NCI-H774 (cell line): ENCODE measurements at places on chromosomes 2 and 18.

- DNase-seq: no peak
Measured at GRCh38 chr18:28178720-28179119, 1.8 kb upstream of the CDH2 start.

DNA sequence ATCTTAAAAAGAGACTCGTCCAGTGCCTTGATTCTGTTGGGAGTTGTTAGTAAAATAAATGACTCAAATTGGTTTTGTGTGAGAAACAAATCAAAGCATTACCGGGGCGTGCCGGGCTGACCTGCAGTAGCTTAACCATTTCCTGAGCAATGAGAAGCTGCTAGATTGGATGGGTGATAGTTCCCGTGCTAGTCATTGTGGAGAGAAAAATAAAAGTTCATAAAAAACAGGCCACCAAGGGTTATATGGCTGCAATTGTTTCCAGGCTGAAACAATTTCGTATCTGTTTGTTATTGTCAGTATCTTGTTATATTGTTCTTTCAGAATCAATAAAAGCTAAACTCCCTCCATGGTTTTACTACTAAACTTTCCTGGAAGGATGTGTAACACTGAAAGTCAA is 314.4 kb downstream of the MTX2 start:
- no peak for DNase-seq

DNA sequence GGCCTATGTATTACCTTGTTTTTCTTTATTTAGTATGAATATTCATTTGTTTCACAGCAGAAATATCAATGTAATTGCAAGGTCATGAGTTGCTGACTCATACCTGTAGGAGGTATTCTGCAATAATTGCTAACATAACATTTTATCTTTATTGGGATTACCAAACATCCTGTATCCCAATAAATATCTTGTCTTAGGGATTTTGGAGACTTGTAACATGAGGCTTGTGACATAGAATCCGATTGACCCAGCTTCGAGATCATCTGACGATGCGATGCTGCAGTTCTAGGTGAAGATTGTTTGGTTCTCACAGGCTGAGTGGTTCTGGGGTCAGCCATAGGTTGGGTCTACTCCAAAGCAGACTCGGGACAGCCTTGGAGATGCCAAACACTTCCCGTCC is 133.4 kb upstream of the RND3 start:
- DNase-seq: no peak

- DNase-seq: no peak
Measured at GRCh38 chr2:149068996-149069888, 30.7 kb downstream of the LYPD6B start.

GRCh38 chr2:210586381-210586780 is 30.0 kb downstream of the CPS1 start:
- DNase-seq: no peak

DNA sequence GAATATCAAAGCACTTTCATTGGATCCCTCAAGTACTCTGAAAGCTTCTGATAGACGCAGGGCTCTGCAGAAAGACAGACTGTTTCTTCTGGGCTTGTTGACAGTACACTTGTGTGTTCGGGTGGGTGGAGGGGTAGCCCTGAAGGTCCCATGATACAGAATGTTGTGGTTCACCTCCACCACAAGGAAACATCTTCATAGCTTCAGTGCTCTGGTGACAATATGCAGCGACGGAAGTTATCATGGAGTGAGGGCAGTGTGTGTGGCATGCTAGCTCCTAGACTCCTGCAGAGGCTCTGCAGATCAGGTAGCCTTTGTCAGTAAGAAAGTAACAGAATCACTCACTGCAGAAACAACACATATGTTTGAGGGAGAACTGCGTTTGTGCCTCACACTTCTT is 90.7 kb downstream of the MEIS1 start:
- DNase-seq: no peak

- no peak for DNase-seq
Measured at GRCh38 chr2:109373791-109374547, 239.8 kb downstream of the SEPTIN10 start.

DNA sequence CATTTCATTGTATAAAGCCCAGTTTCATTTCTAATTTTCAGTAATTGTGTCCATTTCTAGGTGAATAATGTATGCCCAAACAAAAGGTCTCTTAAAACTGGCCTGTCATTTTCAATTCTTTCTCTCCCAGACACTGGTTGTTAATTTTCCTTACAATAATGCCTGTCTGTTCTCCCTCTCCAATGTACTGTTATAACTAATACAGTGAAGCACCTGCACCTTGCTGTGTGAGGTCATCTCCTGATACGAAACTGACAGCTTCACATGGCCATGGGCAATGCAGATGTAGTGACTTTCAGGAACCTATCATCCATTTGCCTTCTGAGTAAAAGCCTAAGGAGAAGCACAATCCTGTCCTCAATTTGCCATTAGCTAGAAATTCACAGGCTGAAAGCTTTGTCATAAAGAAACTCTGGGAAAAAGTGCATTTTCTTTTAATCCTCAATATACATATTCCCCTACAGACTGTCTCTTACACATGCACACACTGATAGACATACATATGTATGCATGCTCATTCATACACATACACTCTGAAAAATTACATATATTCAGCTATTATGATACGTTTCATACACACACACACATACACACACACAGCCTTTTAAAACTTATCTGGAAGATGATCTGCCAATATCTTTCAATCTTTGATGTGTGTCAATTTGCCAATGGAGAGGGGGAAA is 1030.3 kb downstream of the TDRD15 start:
- no peak for DNase-seq

DNA sequence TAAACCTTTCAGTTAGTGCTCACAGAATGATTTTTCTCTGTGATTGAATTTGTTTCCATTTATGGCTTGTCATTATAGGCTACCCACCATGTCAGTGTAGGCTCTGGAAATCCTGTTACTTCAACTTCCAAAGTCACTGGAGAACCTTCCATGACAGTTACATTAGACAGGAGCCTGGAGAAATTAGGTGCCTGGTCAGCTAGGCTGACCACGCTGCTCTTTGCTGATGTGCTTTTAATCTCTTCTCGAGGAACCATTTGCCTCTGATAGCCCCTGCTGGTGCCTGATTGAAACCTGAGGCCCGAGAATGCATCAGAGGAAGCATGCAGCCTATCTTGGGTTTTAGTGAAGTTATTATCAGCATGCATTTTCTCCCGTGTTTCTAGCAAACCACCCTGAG is 29.6 kb upstream of the TTN start:
- DNase-seq: no peak

DNA sequence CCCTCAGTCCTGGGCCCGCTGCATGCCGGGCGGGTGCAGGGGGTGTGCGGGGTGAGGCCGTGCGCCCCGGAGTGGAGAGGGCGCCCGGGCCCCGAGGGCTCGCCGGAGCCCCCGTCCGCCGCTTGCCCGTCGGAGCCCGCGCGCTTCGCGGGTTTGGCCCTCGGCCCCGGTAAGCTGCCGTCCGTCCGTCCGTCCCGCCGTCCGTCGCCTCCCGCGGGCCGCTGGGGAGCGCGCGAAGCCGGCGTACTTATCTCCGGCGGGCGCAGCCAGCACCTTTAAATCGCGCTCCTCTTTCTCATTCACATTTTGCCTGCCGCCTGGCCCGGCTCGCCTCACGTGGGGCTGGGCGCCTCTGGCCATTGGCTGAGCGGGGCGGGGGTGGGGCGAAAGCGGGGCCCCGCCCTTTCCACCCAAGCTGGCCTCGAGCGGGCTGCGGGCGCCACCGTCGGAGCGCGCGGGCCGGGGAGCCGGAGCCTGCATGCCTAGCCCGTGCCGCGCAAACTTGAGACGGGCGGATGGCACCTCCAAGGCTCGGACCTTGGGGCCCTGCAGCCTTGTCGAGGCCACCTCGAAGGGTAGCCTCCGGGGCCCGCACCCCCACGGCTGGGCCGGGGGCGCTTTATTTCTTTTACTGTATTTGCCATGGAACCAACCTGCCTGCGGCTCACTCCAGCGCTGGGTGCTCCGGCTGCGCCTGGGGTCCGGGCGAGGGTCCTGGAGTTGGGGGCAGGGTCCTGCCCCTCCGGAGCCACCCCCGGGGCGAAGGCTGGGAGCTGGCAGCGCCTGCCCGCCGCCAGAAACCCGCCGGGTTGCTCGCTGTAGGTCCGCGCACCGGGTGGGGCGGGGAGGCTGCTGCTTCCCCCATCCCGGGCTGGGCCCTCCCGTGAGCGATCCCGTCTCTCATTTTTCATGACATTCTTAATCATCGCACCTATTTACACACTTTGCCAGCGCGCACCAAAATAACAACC is at the start of gene GBX2:
Gene GBX2, minus strand, starts transcription at position 277 of the 971 bp plus-strand sequence. CDS start 415 bp downstream, outside the sequence.
- DNase-seq: peak; percentile 63

DNA sequence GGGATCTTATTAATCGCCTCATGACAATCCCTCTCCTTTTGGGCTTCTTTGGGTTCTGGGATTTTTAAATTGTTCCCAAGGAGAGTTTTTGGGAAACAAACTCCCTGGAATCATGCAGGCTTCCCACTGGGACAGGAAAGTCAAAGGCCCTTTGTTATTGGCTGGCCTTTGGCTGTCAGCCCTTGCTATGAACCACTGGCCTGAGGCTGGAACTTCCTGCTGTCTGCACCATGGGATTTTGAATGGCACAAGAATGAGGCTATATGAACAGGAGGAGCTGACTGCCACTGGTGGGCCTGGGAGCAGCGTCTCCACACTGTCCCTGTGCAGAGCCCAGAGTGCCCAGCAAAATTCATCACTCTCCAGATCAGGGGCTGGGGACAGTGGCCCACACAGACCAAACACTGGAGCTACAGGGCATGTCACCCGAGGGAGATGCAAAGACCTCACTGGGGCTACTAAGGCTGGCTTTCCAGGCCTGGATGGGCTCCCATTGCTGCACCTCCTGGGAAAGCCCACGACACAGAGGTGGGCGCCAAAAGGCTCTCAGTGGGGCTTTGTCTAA is 35.7 kb downstream of the STEAP3 start:
- DNase-seq: no peak

DNA sequence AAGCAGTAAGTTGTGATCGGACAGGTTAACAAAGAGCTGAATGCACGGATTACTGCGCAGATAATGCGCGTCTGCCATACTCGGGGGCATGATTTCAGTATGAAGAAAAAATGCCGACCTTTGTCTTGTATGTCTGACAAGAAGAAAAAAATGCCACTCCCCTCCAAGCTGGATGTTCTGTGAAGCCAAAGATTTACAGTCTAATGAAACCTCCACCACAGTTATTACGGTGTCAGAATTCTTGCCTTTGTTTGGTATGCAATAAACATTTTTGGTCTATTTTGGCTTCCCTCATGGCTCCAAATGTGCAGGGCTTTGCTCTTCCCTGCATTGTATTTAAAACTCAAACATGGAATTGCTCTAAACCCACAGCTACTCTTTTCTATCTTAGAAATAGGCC is 72.2 kb upstream of the THUMPD2 start:
- no peak for DNase-seq

GRCh38 chr2:55141572-55142413 is 90.3 kb downstream of the CLHC1 start:
- DNase-seq: no peak

DNA sequence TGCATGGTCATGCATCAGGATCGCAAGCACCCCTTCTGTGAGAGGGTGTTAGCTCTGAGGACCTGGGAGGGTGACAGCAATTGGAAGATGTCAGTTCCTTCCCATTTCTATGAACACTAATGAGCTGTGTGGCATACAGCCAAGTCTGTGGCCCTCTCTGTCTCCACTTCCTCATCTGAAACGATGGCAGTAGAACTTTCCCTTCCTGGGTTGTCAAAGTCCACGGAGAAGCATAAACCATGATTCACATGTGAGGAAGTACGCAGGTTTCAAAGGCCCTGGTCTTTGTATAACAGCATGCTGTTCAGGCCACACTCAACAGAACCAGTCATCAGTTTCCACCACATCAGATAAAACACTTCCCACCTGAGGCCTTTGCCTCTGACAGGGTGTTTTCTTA is 167.4 kb upstream of the RAB6C start:
- DNase-seq: no peak

- DNase-seq: no peak
Measured at GRCh38 chr2:123791684-123792083, 233.4 kb upstream of the CNTNAP5 start.

- DNase-seq: no peak
Measured at GRCh38 chr2:239271882-239272281, 128.9 kb downstream of the HDAC4 start.

- no peak for DNase-seq
Measured at GRCh38 chr18:8264861-8265411, 344.3 kb upstream of the RAB12 start.

GRCh38 chr2:123451542-123451941 is 573.5 kb upstream of the CNTNAP5 start:
- no peak for DNase-seq

DNA sequence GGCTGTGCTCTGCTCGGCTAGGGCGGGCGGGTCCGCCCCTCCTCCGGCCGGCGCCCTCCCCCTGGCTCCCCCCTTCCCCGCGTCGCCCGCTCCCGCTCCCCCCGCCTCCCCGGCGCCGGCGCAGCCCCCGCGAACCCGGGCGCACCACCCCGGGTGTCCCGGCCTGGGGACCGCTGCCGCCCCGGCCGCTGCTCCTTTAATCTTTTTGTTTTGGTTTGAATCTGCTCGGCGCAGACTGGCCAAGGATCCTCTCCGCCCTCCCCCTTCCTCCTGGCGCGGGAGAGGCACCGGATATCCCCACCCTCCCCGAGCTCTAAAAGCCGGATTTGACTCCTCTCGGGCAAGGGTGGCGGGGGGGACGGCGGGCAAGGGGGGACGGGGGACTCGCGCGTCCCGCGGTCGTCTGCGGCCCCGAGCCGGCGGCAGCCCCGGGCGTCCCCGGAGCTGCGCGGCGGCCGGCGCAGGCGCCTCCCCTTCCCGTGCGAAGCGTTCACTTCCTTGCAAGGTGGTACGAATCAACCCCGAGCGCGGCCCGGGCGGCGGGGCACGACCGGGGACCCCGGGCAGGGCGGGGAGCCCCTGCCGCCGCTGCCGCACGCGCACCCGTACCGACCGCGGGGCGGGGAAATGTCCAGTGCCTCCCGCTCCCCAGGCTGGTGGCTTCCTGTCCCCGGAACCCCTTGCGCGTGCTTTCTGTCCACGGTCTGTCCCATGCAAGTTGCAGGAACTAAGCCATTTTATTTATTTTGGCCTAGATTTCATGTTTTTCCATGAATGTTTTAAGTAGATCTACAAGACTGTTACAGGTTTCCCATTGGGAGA is at the start of gene PTGR3:
Gene PTGR3, minus strand, starts transcription at position 11 of the 822 bp plus-strand sequence. CDS start 81 bp downstream, outside the sequence.
- peak; percentile 76 for DNase-seq

- no peak for DNase-seq
Measured at GRCh38 chr2:212797484-212798205, 259.0 kb upstream of the ERBB4 start.

DNA sequence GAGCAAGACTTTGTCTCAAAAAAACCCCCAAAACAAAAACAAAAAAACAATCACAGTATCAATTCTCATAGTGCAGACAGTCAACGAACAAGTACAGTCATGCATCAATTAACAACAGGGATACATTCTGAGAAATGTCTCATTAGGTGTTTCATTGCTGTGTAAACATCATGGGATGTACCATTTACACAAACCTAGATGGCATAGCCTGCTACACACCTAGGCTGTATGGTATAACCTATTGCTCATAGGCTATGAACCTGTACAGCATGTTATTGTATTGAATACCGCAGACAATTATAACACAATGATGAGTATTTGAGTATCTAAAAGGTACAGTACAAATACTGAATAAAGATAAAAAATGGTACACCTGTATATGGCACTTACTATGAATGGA is 67.8 kb upstream of the LMAN1 start:
- peak; percentile 30 for DNase-seq

- DNase-seq: no peak
Measured at GRCh38 chr2:42010743-42011298, 37.0 kb upstream of the PKDCC start.

GRCh38 chr18:10419420-10420103 is 34.9 kb upstream of the APCDD1 start:
- no peak for DNase-seq
